ENCODE measurements at places on chromosomes 7 and 10. TPM values are rescaled to one million over a fixed set of nuclear protein-coding genes. Genes with fewer than 3 reads are reported as not detected.

H2BK1 gene
- total RNA-seq = not detected

FAM180A gene
- 0.52 TPM for total RNA-seq

DENND2A gene
- total RNA-seq = 32.4 TPM

STOX1 gene
- 3.7 TPM for total RNA-seq

TMEM236 gene
- total RNA-seq = under 0.01 TPM

KNDC1 gene
- total RNA-seq = 0.52 TPM

CPED1 gene
- total RNA-seq = 14.6 TPM

SFR1 gene
- total RNA-seq = 2.1 TPM

SPDYE2B gene
- not detected for total RNA-seq

RAB19 gene
- total RNA-seq = 0.52 TPM

AOAH gene
- 5.2 TPM for total RNA-seq

CPVL gene
- total RNA-seq = 25.1 TPM

CDK14 gene
- total RNA-seq = 25.1 TPM

CYP3A7 gene
- total RNA-seq = 0.52 TPM

PLAU gene
- 21.4 TPM for total RNA-seq

ZNF365 gene
- total RNA-seq = under 0.01 TPM

ERVW-1 gene
- not detected for total RNA-seq

PDGFA gene
- total RNA-seq = 44.4 TPM

CYP2E1 gene
- 1.0 TPM for total RNA-seq

ELOVL3 gene
- total RNA-seq = not detected

TBL2 gene
- 54.8 TPM for total RNA-seq

TLL2 gene
- total RNA-seq = 0.52 TPM

MAT1A gene
- total RNA-seq = not detected

LIPM gene
- total RNA-seq = under 0.01 TPM

CCAR1 gene
- 17.2 TPM for total RNA-seq

LDB3 gene
- total RNA-seq = 87.7 TPM

ODAD2 gene
- total RNA-seq = 0.52 TPM

SPDYE9 gene
- not detected for total RNA-seq

TFR2 gene
- total RNA-seq = 1.0 TPM

ALOX5 gene
- total RNA-seq = 3.1 TPM

EPHB6 gene
- 1.0 TPM for total RNA-seq

FAM171A1 gene
- total RNA-seq = 11.0 TPM

CALN1 gene
- total RNA-seq = 0.52 TPM

GRB10 gene
- 17.7 TPM for total RNA-seq

ZMIZ2 gene
- total RNA-seq = 4.2 TPM

ST8SIA6 gene
- total RNA-seq = 0.52 TPM
